ENCODE measurements at places on chromosomes 4 and X.
A peak's percentile ranks its signal among the peaks of the same experiment; 100 is the strongest.

GRCh38 chr4:173415885-173416653 lies 17.2 kb upstream of the SCRG1 start:
- DNase-seq: no peak

DNA sequence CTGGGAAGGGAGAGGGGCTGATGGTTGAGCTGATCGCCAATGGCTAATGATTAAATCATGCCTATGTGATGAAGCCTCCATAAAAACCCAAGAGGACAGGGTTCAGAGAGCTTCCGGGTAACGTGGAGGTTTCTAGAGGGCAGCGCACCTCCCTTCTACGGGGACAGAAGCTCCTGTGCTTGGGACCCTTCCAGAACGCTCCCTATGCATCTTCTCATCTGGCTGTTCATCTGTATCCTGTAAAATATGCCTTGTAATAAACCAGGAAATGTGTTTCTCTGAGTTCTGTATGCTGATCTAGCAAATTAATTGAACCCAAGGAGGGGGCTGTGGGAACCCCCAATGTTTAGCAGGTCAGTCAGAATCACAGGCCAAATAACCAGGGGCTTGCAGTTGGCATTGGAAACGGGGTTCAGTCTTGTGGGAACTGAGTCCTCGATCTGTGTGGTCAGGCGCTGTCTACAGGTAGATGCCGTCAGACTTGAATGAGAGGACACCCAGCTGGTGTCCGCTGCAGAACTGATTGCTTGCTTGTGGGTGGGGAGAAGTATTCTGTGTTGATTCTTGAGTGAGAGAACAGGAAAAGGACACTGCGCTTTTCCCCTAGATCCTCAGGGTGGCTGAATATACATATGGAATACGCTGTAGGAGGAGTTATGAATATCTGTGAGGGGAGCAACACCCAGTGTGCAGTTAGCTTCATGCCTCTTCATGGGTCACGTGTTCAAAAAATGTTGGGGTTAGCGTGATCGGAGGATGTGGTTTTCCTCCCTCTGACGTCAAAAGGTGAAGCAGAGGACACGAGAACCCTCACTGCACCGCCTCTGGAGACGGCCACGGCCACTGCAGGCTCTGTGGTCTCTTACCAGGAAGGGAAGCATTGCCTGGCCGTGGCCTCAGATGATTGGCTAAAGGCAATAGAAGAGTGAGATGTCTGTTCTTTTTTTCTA lies 29.2 kb downstream of the HTT-AS start:
- peak; percentile 58 for DNase-seq

GRCh38 chr4:123588631-123589241 lies 192.1 kb downstream of the SPRY1 start:
- no peak for DNase-seq

GRCh38 chrX:147626605-147627004 lies 285.1 kb upstream of the FMR1 start:
- DNase-seq: no peak

GRCh38 chrX:57267308-57267707 lies 19.2 kb upstream of the FAAH2 start:
- no peak for DNase-seq

DNA sequence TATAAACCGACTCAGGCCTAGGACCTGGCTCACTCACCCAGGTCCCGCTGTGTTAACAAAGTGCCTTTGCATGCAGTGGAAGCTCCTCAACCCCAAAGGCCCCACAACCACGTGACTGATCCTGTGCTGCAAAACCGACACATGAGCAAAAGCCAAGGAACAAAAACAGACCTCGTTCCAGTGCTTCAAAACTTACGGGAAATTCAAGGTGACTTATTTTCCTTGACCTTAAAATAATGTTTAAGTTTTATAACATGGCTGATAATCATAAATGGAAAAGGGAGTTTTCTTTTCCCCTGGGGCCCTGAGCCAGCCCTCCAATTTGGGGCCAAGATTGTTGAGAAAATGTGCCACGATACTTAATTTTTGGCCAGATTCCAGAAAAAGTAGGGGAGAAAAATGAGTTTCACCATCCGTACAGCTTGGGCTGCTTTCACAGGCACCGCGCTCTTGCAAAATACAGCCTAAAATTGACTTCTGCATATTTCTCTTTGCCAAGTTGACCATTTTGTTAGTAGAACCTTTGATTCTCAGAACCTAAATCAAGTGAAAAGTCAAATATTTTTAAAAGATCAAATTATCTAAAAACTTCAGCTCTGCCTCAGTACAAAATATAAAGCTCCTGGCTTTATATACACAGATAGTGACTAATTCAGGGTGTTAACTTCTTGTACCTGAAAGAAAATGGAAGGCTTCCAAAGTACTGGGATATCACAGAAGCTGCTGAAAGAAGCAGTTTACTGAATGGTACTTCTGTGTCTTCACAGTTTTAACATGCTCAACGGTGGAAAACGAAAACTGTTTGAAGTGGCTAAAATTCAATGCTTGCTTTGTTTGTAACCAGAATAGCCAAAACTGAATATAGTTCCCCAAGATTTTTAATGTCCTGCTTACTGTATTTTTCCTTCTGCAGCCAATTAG lies 93.8 kb downstream of the APBB2 start:
- no peak for DNase-seq

- no peak for DNase-seq
Observed at GRCh38 chrX:41796046-41796445, 72.1 kb downstream of the GPR82 start.

DNA sequence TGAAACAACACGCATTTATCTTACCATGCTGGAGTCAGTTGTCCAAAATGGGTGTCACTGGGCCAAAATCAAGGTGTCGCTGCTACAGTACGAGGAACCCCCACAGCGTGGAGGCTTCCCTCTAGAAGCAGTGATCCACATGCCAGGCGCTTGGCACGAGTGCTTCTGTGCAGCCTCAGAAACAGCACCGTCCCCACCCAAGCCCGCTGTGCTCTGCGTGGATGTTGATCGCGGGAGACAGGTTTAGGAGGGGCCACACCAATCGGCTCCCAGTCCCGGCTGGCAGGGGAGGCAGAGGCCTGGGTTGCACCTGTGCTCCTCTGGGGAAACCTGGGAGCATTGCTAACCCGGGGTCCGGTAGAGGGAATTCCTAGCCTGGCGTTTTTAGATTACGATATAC lies 165.5 kb upstream of the PSAPL1 start:
- DNase-seq: no peak

DNA sequence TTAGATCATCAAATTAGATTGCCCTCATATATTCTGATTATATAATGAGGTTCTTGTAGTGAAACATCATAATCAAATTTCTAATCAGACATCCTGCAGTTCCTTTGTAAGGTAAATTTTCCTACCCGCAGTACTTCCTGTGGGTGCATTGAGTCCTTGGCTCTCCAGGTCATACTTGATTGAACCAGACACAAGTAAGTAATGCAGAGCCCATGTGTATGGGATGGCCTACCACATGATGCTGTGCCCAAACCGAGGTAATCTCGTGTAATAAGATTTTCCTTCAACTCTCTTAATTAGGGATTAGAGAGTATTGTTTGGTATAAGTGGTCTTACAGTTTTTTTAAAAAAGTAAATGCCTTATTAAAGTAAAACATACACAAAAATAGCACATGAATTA lies 1841.8 kb downstream of the PCDH7 start:
- DNase-seq: no peak

GRCh38 chr4:169345316-169345721 lies 74.6 kb upstream of the SH3RF1 start:
- no peak for DNase-seq

DNA sequence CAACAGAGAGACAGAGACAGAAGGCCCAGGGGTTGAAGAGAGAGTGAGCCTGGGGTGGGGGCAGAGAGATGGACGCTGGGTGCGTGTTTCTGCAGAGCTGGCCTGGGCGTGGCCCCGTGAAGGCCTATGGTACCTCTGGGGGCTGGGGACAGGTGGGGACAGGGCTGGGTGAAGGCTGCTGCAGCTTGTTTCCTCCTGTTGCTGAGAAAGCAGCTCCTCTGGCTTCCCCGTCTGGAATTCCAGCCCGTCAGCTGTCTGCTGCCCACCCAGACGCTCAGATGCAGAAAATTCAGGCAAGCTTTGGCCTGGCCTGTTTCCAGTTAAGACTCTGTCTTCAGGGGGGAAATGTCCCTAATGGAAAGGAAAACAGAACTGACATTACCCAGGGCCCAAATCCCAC lies 76.8 kb upstream of the PSAPL1 start:
- DNase-seq: no peak

- DNase-seq: no peak
Observed at GRCh38 chr4:72893354-72894066, 176.0 kb downstream of the COX18 start.

DNA sequence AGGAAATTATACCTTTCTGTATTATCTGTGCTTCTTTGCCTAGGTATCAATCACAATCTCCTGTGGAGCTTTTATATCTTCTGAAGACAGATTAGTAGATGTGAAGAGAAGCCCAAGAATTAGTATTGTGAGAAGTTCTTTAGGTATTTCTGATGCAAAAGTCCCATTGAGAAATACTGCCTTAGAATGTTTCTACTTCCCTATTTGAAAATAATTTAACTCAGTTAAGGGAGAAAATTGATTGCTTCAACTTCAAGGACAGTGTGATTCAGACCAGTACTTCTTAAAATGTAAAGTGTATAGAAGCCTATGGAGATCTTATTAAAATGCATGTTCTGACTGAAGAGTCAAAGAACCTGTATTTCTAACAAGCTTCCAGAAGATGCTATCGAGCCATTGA lies 9.0 kb downstream of the EIF1AX start:
- no peak for DNase-seq

- no peak for DNase-seq
Observed at GRCh38 chr4:29565256-29565655, 1154.9 kb upstream of the PCDH7 start.

GRCh38 chr4:76960014-76960413 lies 10.5 kb downstream of the SEPTIN11 start:
- DNase-seq: no peak

- no peak for DNase-seq
Observed at GRCh38 chr4:60396341-60397049, 803.6 kb upstream of the ADGRL3 start.

DNA sequence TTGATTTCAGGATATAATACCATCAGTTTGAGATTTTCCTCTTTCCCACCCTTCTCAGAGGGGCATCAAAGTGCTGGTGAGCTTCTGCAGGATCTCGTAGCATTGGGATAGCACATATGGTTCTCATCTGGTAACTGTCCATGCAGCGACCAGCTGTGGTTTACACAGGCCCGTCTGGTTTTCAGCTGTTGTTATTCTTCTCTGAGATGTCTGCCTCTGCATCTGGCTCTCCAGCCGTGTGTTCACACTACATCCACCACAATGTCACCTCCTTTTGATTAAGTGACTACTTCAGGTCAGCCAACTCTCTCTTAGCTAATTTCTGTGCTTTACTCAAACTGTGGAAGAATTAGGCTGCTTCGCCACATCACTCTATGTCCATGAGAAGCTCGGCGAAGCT lies 676.7 kb upstream of the TENM3 start:
- no peak for DNase-seq

DNA sequence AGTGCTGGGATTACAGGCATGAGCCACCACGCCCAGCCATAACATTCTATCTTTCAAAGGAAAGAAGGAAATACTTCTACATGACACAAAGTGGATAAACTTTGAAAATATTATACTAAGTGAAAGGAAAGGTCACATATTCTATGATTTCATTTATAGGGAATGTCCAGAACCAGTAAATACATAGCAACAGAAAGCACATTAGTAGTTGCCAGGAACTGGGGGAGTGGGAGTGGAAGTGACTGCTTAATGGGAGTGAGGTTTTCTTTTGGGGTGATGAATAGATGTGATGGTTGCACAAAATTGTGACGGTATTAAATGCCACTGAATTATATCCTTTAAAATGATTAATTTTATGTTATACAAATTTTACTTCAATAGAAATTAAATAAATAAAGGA lies 95.7 kb upstream of the IL15 start:
- DNase-seq: no peak

GRCh38 chr4:87071401-87071800 lies 136.6 kb downstream of the AFF1 start:
- no peak for DNase-seq

GRCh38 chrX:113408843-113409242 lies 568.2 kb upstream of the AMOT start:
- no peak for DNase-seq

- peak; percentile 5 for DNase-seq
Observed at GRCh38 chrX:47751670-47752069, 85.0 kb upstream of the ZNF81 start.

All from activated CD4-positive, alpha-beta T cell treated with anti-CD3 and anti-CD28 coated beads, Interleukin-2, amount 50 U/mL, for 1 hour (primary cell).